Cortex of kidney (tissue), 1 donor: ENCODE measurements at places on chromosomes 13 and 19.

GRCh38 chr19:18306888-18307260 is 16.0 kb downstream of the LSM4 start:
- DNase-seq, result no peak

DNA sequence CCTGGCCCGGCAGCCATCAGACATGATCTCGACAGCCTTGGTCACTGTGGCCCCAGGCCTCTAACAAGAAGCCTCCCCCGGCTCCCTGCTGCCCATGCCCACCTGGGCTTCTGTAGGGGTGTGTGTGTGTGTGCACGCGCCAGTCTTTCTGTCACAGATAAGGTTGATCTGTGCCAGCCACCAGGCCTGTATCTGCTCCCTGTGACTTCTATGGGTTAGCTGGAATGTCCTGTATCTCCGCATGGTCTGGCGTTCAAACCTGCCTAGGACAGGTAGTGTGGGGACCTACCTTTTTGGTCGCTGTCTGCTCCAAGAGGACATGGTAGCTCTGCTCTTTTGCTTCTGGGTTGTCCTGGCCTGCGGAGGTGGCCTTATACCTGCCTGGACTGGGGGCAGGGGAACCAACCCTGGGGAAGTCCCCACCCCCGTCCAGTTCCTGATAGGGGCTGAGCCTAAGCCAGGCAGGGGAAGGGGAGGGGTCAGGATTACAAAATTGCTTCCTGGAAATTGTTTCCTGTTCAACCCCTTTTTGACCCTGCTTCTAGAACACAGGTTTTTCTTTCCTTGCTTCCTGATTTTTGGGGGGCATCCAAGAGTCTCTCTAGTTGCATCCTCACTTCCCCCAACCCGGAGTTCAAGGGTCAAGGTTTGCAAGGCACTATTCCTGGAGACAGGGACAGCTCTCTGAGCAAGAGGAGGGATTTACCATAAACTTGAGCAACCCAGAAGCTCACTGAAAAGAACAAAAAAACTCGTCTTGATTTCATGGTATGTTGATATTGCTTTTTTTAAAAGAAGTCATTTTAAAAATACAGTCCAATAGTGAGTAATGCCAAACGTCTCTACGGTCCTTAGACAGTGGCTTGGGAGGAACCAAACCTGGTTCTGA is at the start of gene LRG1:
Gene LRG1, minus strand, starts transcription at position 344 of the 889 bp plus-strand sequence. Its CDS starts 23 bp downstream, at position 321.
- no peak for DNase-seq

DNA sequence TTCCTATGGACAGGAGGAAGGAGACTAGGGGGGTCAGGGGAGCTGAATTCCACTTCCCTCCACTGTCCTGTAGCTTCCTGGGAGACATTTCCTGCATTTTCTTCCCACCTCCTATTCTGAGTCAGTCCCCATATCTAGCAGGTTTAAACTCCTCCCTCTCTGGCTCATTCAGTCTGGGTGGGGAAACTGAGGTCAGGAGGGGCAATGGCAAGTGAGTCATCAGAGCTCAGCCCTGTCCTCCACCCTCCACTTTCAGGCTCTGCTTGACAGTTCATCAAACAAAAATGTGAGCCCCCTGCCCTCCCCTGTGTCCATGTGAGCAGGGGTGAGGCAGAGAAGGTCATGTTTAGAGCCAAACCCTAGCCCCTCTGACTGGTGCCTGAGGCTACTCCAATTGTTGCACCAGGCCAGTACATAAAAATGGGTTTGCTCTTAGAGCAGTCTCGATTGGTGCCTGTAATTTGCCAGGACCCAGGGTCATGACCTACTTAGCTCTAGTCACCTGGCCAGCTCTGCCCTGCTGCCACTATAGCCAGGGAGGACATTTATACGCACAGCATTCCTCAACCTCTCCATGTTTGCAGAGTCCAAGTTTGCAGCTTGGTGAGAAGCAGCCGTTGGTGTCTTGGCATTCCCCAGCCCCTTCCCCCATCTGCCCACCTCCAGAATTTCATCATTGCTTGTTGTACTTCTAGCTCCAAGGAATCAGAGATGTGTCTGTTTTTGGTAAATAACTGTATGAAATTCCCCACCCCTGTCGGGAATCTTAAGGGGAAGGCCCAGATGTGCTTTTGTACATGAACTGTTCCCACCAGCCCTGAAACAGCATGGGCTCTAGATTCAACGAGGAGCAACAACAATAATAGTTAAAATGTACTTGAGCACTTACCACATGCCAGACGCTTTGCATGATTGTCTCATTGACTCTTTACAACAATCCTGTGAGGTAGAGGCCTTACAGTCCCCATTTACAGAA is 20.7 kb downstream of the SAMD4B start:
- no peak for DNase-seq

DNA sequence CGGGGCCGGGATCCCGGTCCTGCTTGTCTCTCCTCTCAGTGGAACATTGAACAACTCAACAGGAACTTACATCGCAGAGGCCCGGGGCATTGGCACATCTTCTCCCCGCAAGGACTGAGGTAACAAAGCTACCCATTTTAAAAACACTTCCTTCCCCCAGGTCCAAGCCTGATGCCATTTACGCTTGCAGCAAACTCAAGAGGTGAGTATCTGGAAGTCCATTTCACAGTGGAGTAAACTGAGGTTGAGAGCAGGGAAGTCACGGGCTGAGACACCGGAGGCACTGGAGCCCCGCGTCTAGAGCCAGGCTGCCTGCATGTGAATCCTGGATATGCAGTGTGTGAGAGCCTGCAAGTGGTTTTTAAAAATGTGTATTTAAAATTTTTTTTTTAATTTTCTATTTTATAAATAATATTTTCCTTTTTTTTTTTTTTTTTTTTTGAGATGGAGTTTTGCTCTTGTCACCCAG is 492 bp upstream of the PGLYRP1 start:
- DNase-seq, result no peak
